RPMI8226 (cell line): ENCODE measurements at places on chromosomes 13 and 19.
A peak's percentile ranks its signal among the peaks of the same experiment; 100 is the strongest.

DNA sequence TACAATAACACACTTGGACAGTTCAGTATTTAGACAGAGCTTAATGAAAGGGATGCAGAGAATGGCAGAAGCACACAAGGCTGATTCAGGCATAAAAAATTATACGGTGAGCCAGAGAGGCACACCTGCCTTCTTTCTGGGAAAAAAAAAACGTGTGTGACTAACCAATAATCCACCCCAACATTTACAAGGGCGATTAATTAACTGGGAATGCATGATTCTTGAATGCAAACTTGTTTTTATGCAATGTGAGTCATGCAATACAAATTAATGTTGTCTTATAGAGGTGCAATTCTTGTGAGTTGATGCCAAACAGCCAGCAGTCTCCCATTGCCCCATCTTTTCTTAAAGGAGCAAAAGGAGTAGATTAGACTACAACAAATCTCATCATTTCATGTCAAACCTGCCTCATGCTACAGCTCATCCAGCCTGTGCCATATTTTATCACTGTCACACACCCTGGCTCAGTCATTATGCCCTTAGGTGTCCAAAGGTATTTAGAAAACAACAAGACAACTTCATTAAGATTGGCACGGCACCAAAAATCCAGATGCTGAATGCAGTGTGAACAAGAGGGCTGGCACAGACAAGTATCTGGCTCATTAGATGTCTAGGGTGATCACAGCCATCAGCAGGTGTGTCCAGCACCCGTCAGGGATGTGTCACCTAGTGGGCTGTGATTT is 721.1 kb downstream of the EFNB2 start:
- no peak for DNase-seq

DNA sequence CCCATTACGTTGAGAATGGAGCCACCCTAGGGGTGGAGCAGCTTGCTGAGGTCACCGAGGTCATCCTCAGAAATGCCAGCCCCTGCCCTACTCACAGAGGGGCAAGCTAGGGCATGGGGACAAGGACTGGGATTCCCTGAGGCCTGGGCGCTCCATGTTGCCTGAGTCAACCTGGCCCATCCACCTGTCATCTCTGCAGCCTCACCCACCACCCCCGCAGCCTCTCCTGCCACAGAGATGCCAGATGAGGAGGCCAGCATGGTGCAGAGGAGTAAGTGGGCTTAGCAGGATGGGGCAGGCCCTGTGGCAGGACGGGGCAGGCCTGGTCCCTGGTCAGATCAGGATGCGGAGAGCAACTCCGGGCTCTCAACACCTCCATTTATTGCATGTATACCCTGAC is 9.5 kb downstream of the NKPD1 start:
- no peak for DNase-seq

DNA sequence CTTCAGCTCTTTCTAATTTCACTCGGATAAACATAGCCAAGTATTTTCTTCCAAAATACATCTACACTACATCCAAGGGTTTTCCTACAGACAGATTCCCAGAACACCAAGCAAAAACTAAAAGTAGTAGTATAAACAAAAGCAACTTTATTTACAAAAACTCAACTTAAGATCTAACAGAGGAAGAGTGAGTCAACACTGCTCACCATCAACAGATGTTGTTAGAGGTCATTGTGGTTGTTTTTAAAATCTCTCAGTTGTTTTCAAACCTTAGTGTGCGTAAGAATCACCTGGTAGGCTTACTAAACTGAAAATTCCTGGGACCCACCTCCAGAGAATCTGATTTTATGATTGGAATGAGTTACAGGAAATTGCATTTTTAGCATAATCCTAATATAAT is 631.7 kb upstream of the SGCG start:
- no peak for DNase-seq

DNA sequence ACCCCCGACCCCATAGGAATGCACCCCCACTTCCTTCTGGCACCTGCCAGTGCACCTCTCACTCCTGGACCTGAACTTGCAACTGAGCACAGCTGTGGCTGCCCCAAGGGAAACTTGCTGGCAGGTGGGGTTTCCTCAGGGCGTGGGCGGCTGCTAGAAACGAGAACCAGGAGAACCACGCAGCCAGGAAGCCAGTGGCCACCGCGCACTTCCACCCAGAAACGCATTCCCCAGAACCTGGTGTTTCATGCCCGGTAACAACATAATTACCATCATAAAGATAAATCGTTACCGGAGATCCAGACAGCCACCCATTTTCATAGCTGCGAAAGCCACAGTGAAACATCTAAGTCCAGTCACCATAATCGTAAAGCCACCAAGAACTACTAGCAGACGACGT is 75.2 kb upstream of the C13orf46 start:
- DNase-seq: no peak

GRCh38 chr13:37775871-37776270 is 93.7 kb downstream of the TRPC4 start:
- DNase-seq: no peak

GRCh38 chr19:45280471-45280961 is 29.4 kb downstream of the MARK4 start:
- DNase-seq: no peak

DNA sequence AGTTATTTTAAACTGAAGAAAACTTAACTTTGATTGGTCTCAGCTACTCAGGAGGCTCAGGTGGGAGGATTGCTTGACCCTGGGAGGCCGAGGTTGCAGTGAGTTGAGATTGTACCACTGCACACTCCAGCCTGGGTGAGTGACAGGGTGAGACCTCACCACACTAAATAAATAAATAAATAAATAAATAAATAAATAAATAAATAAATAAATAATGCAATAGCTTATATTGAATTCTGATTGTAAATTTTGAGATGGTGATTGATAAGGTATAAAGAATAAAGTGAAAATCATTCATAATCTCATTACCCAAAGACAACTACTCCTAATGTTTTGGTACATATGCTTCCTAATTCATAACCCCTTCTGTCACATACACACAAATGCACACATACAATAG is 58.1 kb downstream of the TUBA3C start:
- DNase-seq: no peak

DNA sequence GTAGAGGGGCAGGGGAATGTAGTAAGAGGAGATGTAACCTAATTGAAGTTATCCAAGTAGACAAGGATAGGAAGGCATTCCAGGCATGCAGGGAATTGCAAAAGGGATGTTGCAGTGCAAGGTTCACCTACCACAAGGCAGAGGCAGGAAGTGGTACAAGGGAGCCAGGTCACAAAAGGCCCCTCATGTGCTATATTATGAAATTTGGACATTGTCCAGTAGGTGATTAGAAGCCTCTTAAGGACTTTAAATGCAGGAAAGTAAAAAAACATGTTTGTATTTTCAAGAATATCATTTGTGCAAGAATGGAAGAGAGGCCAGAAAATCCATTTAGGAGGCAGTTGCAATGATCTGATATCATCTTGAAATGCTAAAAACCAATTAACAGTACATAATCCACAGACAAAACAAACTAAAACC is 111.4 kb downstream of the FRY start:
- DNase-seq: no peak

- DNase-seq: no peak
Measured at GRCh38 chr13:73499695-73500094, 440.9 kb downstream of the KLF5 start.

GRCh38 chr19:21358768-21359451 is at the start of gene ZNF738:
Gene ZNF738 (plus strand): TSS chr19:21359000. CDS start chr19:21359141, 141 bp downstream.
- DNase-seq: peak; percentile 91

GRCh38 chr13:50065712-50066111 is 50.5 kb downstream of the KCNRG start:
- no peak for DNase-seq

DNA sequence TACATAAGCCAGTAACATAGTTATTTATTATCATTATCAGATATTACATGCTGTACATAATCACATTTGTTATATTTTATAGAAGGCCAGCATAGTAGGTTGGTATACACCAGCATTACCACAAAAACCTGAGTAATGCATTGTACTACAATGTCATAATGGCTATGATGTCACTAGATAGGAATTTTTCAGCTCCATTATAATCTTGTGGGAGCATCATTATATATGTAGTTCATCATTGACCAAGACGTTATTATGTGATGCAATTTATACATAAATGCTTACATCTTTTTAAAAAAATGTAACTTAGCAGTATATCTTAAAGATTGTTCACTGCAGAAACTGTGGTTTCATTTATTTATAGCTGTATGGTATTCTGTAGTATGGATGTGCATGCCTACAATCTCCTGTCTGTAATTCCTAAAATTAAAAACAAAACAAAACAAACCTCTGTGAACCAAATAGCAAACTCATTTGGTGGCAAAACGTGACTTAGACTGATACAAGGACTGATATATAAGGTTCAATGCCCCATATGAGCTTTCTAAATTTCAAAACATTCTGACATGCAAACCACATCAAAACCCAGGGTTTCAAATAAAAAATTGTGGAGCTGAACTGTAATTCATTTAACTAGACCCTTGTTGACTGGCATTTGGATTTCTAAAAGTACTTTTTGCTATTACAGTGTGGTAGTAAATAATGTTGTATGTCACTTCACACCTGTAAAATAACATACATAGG is 250.9 kb downstream of the DLEU7 start:
- DNase-seq: no peak

DNA sequence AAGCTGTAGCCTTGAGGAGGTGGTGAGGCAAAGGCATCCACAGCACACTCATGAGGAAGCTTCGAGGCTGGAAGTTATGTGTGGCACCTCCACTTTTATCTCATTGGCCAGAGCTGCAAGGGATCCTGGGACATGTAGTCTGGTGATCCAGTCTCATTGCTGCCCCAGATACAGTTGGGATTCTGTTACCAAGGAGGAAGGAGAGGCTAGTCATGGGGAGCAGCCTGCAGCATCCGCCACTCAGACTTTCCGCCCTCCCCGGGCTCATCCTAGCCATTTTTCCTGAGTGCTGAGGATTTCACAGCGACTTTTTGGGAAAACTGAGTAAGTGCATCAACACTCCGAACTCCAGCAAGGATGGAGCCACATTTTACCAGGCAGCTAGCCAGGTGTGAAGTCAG is 74.4 kb downstream of the DPF1 start:
- DNase-seq: no peak
